Activated naive CD4-positive, alpha-beta T cell treated with anti-CD3 and anti-CD28 coated beads for 36 hours (primary cell): ENCODE measurements at places on chromosomes 5 and 9. TPM values are rescaled to one million over a fixed set of nuclear protein-coding genes. Genes with fewer than 3 reads are reported as not detected.

Gene DMRTA1
- not detected for total RNA-seq

Gene COL5A1
- 0.10 TPM for total RNA-seq

Gene C6
- total RNA-seq, result not detected

Gene ARRDC3
- total RNA-seq, result 13.8 TPM

Gene ARHGEF39
- 30.4 TPM for total RNA-seq

Gene SMIM33
- 0.14 TPM for total RNA-seq

Gene FOXI1
- total RNA-seq, result not detected

Gene TRAF1
- 85.0 TPM for total RNA-seq

Gene GNPDA1
- total RNA-seq, result 259 TPM

DNA sequence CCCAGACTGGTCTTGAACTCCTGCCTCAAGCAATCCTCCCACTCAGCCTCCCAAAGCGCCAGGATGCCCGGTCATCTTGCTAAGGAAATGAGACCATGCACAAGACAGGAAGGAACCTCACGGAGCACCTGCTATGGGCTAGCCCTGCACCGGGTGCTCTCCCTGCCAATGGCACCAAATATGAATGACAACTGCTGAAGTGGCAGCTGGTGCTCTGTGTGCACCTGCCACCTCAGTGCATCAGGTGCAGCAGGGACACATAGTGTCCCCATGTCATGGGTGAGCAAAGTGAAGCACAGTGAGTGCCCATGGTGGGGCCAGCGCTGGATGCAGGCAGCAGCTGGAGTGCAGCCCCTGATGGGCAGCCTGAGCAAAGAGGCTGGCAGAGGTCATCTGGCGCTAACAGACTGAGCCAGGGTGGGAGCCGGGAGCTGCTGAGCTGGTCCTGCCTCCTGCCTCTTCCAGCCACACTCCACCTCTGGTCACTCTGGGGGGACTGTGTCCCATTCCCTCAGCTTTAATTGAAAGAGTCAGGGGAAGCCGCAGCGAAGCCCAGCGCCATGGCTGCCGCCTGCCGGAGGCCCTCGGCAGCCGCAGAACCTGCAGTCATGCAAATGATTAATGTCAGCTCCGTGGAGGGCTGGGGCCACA is 46.4 kb downstream of the BARX1 start:
- DNase-seq, result peak; percentile 23

DNA sequence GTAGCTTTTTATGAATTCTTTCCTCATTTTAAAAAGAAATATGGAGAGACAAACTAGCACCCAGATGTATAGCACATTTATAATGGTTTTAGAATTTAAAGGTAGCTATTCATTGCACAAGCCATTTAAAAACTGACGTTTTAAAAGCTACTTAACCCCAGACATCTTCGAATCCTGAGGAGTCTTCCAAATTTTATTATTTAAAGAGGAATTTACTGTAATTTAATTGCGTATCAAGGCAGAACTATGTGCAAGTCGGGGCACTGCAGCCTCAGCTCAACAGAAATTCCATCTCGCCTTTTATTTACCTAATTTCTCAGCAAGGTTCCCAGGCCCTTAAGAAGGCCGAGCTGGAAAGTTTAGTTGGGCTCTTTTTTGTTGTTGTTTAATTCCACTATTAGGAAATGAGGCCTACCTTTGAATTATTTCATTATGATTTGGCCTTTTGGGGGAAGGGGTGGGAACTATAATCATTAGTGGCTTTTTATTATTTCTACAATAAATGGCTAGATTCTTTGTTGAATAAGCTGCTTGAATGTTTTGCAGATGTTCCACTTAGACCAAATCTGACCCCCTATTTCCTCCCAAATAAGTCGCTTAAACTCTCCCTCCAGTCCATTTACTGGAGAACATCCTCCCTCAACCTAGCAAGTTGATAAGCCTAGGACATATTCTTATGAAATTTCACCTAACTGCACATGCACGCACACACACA is 20.2 kb downstream of the NR2F1 start:
- no peak for DNase-seq

GRCh38 chr9:36798350-36799065 is 225.8 kb downstream of the MELK start:
- no peak for DNase-seq

DNA sequence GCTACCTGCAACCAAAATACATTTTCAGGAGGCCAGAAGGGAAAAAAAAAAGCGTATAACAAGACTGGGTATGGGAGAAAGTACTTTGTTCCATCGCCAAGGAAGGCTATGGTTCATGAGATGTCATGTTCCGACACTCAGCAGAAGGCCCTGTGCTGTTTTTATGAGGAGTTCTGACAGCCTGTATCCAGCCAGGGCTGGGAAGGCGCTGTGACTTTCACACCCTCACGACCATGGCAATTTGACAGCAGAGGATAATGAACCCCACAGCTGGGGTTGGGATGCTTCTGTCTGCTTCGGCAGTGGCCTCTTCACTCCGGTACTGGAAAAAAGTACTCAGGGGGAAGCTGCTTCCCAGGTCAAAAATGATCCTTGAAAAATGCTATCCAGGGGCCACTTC is 154.4 kb downstream of the PRELID2 start:
- no peak for DNase-seq

GRCh38 chr9:98821831-98822230 is 14.4 kb downstream of the GALNT12 start:
- no peak for DNase-seq

DNA sequence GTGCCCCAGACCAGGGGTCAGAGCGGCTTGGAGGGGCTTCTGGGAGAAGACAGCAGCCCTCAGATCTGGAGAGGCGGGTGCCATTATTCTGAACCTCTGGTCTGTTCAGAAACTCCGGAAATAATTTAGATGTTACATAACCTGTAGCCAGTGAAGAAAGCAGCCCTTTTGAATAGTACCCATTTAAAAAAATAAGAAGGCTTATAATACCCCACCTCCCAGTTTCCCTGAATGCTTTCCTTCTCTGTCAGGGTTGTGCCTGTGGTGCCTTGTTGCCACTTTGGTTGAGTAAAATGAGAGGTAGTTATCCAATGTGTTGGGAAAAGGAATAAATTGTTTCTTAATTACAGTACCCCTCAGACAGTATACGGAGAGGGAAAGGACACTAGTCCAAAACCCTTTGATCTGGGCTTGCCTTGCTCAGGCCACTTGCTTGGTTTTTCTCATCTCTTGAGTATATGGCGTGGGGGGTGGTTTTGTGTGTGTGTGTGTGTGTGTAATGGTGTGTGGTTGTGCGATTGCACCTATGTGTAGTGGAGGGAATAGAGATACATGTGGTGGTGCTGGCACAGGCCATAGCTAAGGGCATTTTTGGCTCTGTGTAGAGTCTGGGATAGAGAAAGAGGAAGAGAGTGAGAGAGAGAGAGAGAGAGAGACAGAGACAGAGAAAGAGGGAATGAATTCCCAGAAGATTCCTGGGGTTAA is 59.1 kb upstream of the TLR4 start:
- DNase-seq, result no peak

DNA sequence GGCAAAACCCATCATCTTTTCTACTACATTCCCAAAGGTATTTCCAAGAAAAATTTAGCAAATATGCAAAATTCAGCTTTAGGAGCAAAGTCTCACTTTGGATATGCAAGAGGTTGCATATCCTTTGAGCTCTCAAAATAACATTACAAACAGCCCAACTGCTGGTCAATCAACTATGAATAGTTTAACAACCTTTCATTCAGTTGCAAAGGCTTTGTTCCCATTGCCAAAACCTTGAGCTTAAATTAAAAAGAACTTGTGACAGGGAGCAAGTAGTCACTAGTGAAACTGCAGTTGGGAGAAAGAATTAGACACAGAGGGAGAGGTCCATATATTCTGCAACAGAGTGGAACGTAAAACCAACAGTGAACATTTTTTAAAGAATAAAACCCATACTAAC is 8.8 kb downstream of the ZNF608 start:
- no peak for DNase-seq

- no peak for DNase-seq
Measured at GRCh38 chr5:95791751-95792150, 30.8 kb downstream of the GLRX start.

GRCh38 chr9:8694983-8695588 is 895.5 kb upstream of the DMAC1 start:
- DNase-seq, result no peak

- DNase-seq, result no peak
Measured at GRCh38 chr5:88393042-88393441, 124.4 kb upstream of the TMEM161B start.

GRCh38 chr9:135680056-135680455 is 16.9 kb downstream of the LCN9 start:
- no peak for DNase-seq

GRCh38 chr5:35988529-35988928 is 2.7 kb downstream of the UGT3A1 start:
- DNase-seq, result no peak

GRCh38 chr5:84088996-84089395 is 295.7 kb downstream of the EDIL3 start:
- DNase-seq, result no peak

DNA sequence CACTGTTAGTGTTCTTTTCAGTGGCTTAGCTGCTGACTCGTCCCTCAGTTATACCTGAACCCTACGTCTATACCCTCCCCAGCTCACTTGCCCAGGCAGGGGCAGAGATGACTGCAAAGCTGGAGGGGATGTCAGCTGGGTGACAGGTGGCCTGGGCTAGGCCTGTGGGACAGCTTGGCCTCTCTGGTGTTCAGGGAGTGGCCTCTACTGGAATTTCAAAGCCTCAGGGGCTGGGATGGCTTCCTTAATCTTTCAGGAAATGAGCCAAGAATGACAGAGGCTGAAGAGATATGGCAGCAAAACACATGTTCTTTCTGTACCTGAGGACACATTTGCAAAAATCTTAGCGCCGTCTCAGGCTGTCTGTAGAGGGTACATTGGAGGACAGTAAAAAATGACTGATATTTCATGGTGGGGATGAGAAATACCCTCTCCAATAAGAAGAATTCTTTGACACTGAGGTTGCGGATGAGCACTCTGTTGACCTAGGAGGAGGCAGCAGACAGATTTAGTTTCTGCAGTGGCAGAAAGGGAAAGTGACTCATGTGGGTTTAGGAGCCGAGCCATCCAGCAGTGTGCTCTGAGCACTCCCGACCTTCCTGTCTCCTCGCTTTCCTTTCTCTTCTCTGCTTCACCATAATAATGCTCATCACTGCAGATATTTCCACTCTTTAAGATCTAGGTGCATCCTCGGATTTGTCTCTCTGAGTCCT is 54.4 kb downstream of the ENTREP1 start:
- DNase-seq, result no peak

- no peak for DNase-seq
Measured at GRCh38 chr5:176144508-176144907, 93.7 kb upstream of the SIMC1 start.

DNA sequence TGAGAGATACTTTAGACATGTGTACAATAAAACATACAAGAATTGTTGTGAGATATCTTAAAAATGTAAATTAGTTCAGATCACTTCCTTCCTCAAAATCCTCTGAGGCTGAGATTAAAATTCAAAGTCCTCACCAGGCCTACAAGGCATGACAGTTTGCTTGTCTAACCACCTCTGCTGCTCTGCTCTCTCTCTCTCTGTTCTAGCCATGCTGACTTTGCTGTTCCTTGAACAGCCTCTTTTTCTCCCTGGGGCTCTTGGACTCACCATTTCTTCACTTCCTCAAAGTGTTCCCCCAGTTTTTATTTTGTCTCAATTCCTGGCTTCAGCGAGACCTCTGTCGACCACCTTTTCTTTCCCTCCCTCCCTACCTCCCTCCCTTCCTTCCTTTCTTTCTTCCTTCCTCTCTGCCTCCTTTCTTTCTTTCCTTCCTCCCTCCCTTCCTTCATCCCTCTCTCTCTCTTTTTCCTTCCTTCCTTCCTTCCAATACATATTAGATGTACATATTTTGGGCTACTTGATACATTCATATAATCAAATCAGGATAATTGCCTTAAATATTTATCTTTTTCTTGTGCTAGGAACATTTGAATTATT is 27.0 kb downstream of the CATSPER3 start:
- DNase-seq, result no peak

- DNase-seq, result no peak
Measured at GRCh38 chr9:90830977-90831376, 29.4 kb downstream of the SYK start.

GRCh38 chr9:77677397-77677796 is 29.3 kb upstream of the GNA14 start:
- no peak for DNase-seq
